ENCODE measurements at places on chromosomes 6 and 20. TPM values are rescaled to one million over a fixed set of nuclear protein-coding genes. Genes with fewer than 3 reads are reported as not detected.
A peak's percentile ranks its signal among the peaks of the same experiment; 100 is the strongest.

- no peak for DNase-seq
Measured at GRCh38 chr6:106142876-106143431, 56.8 kb downstream of the PRDM1 start.

DNA sequence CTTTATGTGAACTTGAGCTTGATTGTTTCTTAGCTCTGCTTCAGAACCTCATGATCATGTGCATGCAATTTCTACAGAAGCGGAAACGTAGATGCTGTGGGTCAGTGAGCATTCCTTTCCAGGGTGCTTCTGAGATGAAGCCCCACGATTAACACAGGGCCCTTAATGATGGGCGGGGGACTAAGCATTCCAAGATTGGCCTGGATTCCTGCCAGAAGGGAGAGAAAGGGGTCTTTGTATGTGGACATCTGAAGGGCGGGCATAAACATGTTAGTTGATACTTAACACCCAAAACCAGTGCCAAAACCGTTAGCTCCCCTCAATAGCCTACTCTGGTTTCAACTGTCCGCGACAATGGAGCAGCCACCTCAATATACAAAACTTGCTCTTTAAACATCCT lies 46.9 kb upstream of the POU3F2 start:
- DNase-seq: no peak

- peak; percentile 88 for DNase-seq
Measured at GRCh38 chr6:136643850-136644596, 93.8 kb upstream of the MAP7 start.

The ARG1 gene
- not detected for total RNA-seq

DNA sequence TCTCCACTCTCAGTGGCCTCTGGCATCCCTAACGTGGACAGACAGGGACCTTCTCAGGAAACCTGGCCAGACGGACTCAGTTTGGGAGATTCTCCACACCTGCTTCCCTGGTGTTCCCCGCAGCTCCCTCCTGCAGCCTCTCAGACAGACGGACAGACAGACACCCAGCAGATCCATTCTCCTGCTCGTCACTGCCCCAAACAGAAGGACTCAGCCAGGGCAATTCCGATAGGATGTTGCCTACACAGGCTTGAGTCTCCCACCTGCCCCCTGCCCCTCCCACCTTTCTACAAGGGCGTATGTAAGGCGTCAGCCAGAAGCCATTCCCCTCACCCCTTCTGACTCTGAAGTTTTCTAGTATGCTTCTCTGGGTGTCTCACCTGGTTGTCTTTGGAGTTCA lies 428 bp downstream of the CCM2L start:
- no peak for DNase-seq

GRCh38 chr6:161436106-161436876 lies 162.4 kb upstream of the AGPAT4 start:
- no peak for DNase-seq

The KHDRBS2 gene
- total RNA-seq: not detected

DNA sequence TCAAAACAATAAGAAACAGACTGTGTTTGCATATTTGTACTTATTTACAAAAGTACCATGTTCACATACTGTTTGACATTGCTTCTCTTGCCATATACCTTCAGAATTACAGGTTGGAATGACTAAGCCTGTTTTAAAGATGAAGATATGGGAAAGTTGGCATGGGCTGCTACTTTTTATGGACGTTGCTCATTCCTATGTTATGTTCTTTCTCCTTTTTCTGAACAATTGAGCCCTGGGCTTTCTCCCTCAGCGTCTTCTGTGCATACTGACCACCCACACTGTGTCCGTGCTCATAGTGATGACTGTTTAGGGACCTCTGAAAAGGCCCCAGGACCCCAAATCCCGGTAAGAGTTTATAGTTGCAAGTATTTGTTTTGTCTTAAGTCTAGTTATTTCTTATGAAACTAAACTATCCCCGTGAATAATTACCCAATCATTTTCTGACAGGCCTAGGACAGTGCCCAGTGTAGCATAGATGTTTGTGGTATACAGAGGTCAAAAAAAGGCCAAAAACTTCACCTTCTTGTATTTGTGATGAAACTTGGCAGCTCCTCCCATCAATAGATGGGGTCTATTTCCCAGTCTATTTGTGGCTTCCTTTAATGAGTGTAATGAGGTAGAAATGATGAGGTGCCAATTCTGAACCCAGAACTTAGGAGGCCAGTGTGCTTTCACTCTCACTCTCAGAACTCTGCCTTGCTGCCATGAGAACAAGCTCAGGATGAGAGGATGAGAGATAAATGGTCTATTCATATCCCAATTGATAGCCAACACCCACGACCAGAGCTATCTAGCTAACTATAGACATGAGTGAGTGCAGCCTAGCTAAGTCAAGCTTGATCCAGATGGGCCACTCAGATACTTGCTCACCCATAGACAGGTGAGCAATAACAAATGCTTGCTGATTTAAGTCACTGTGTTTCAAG lies 40.9 kb downstream of the GSTA4 start:
- no peak for DNase-seq

DNA sequence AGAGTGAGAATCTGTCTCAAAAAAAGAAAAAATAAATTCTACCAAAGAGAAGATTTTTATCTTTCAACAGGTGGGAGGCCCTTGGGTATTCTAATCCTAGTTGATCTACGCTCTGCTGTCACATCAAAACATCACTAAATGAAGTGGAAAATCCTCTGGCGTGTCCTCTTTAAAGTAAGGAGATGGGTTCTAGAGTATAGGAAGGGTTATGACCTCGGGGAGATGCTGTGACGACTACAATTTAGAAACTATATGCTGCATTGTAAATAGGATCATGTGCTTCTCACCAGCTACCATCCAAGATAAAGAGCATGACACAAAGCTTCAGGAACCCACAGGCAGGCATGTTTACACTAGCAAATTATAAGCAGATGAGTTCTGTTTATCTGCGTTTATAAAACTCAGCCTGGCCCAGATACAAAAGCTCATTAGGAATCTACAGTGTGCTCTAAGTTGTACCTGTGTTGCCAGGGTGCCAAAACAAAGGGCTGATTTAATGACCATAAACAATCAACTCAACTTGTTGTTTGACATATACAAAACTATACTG lies 197.1 kb upstream of the PLN start:
- DNase-seq: no peak

DNA sequence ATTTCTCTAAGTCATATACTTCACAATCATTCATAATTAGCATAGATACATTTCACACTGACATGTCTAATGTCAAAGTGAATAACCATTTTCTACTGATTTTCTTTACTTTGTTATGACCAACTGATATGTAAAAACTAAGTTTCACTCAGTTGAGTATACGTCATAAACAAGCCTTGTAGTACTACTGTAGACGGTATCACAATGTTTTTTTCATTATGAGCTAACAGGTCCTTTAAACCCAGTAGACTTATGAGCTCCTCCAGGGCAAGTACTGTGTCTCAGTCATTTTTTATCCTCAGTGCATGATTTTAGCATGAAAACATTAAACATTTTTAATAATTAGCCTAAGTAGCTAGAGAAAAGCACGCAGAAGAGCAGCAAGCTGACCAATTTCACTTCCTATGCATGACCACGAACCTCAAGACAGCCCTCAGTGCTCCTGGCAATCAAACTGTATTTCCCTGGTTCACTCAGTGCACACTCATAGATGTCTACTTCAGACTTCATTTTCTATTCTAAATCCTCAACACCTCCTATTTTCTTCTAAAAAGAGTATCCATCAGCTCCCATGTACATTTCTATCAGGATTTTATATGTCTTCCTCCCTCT lies 32.0 kb upstream of the TFAP2D start:
- DNase-seq: no peak

GRCh38 chr6:38573801-38574395 lies 65.8 kb downstream of the BTBD9 start:
- DNase-seq: no peak

The GPR6 gene
- not detected for total RNA-seq

DNA sequence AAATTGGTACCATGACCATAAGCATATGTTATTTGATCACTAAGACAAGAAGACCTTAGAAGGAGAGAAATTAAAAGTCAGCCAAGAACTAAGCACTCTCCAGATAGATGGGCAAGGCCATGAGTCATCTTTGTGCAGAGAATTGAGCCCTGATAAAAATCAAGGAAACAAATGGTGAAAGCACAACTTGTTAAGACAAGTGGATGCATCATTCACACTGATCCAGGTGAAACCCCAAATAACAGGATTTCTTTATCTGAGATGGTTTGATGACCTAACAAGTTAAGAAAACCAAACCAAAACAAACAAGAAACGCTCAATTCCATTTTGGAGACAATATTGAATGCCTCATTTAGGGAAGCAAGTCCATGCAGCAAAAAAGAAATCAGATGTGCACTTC lies 121.6 kb downstream of the ADAT2 start:
- no peak for DNase-seq

The NKAIN4 gene
- total RNA-seq: not detected

GRCh38 chr6:149440735-149441671 lies 40.9 kb downstream of the SUMO4 start:
- no peak for DNase-seq

DNA sequence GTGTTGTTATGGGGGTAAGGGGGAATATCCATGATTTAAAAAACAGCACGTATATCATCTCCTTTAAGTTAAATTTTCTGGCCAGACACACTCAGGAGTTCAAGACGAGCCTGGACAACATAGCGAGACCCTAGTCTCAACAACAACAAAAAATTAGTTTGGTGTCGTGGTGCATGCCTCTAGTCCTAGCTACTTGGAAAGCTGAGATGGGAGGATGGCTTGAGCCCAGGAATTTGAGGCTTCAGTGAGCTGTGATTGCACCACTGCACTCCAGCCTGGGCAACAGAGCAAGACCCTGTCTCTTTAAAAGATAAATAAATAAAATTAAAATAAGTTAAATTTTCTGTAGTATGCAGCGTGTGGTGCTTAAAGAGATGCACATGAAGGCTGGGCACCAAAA lies 31.5 kb upstream of the SRSF6 start:
- DNase-seq: no peak

The NOX3 gene
- total RNA-seq: not detected

- DNase-seq: no peak
Measured at GRCh38 chr6:158256746-158257424, 55.4 kb upstream of the TULP4 start.

- DNase-seq: no peak
Measured at GRCh38 chr20:38932457-38933120, 6.4 kb downstream of the FAM83D start.
